ENCODE measurements at places on chromosomes 3 and 15. TPM values are rescaled to one million over a fixed set of nuclear protein-coding genes. Genes with fewer than 3 reads are reported as not detected.

FAM43A gene
- total RNA-seq = 2.9 TPM

USP3 gene
- 63.9 TPM for total RNA-seq

CCDC9B gene
- total RNA-seq = 0.66 TPM

FANCD2OS gene
- not detected for total RNA-seq

NAALADL2 gene
- not detected for total RNA-seq

ARL14 gene
- not detected for total RNA-seq

Measured in T-helper 1 cell treated with Interleukin-12 subunit alpha and Interleukin-12 subunit beta and Interleukin-4 antibody, amounts not matched to agents 30 ng/mL and 1 ng/mL, for 36 hours (primary cell).